GM13977 (cell line): ENCODE measurements at places on chromosomes 7 and 10.

GRCh38 chr10:76552091-76552873 is 1085.3 kb downstream of the KCNMA1 start:
- no peak for DNase-seq

GRCh38 chr10:18214691-18215563 is 74.7 kb downstream of the CACNB2 start:
- peak; percentile 40 for DNase-seq

GRCh38 chr7:111508387-111508786 is 53.9 kb downstream of the IMMP2L start:
- DNase-seq, result no peak

GRCh38 chr7:36711256-36711655 is 13.0 kb downstream of the AOAH start:
- DNase-seq, result no peak

- DNase-seq, result no peak
These were observed 169.1 kb upstream of the TNS3 start for GRCh38 chr7:47751043-47751442.

- no peak for DNase-seq
These were observed 203.7 kb downstream of the DIP2C start for GRCh38 chr10:485776-486175.

GRCh38 chr7:9505516-9505915 is 1072.1 kb downstream of the NXPH1 start:
- no peak for DNase-seq

GRCh38 chr7:95804052-95804451 is 31.7 kb downstream of the DYNC1I1 start:
- no peak for DNase-seq

- DNase-seq, result no peak
These were observed 75.8 kb upstream of the EN2 start for GRCh38 chr7:155381852-155382801.

DNA sequence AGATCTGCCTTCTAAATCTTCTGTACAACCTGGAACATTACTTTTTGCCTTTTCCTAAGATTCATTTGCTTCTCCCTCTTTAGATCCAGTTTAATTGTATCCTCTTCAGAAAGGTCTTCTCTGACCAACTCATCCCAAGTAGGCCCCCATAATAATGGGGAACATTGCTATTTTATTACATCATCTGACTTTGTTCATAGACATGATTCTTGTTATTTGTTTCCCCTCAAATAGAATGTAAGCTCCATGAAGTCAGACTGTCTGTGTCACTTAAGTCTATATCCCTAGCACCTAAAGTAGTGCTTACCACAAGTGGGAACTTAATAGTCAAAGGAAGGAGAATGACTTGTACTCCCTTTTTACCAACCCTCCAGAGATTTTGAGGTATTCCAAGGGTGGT is 37.5 kb downstream of the LUC7L2 start:
- DNase-seq, result no peak

DNA sequence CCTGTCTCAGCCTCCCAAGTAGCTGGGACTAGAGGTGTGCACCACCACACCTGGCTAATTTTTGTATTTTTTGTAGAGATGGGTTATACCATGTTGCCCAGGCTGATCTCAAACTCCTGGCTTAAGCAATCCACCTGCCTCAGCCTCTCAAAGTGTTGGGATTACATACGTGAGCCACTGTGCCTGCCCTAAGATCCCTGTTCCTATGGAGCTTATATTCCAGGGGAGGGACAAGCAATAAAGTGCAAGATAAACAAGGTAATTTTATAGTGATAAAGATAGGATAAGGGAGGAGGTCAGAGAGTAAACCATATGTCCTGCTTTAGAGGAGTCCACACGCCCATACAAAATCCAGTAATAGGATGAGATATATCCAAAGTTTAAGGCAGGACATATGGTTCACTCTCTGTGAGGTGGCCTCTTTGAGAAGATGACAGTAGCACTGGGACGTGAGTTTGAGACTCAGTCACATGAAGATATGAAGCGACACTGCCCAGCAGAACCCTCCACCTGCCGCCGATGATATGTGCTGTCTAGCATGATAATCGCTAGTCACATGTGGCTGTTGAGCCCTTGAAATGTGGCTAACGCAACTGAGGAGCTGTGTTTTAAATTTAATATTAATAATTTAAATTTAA is 113.5 kb upstream of the PDCD4 start:
- DNase-seq, result no peak

DNA sequence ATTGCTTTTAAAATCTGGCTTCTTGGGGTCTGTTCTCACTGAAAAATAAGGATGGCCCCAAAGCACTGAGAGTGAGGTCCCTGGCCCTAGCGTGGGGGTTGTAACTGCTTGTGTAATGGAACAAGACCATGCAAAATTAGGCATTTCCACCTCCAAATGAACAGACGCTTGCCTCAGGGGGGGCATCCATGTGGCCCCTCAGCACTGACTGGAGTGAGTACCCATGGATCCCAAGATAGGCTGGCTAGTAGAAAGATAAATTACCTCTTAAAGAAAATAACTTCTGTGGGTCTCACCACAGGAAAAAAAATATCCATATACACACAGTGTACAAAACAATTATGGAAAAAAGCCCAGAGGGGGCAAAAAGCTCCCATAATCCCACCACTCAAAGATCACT is 15.2 kb upstream of the CPA1 start:
- no peak for DNase-seq

- no peak for DNase-seq
These were observed 233.2 kb upstream of the PRKCQ start for GRCh38 chr10:6813306-6813705.

- no peak for DNase-seq
These were observed 4.0 kb downstream of the BMI1 start for GRCh38 chr10:22324893-22325271.

DNA sequence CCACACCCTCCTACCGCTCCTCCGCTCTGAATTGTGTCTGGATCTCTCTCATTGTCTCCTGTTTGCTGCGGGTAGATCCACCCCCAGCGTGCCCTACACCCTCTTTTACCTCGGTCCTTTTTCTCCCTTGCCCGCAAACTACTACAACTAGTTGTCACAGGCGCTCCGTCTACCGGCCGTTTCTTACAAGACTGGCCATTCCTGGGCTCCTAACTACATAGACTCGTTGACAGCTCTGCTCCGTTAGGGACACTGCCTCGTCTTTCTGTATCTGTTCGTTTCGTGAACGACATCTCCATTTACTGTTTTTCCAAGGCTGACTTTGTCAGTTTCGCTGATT is 786 bp downstream of the TAF3 start:
- peak; percentile 48 for DNase-seq

- DNase-seq, result no peak
These were observed 29.5 kb upstream of the LRRC17 start for GRCh38 chr7:102883098-102883860.

DNA sequence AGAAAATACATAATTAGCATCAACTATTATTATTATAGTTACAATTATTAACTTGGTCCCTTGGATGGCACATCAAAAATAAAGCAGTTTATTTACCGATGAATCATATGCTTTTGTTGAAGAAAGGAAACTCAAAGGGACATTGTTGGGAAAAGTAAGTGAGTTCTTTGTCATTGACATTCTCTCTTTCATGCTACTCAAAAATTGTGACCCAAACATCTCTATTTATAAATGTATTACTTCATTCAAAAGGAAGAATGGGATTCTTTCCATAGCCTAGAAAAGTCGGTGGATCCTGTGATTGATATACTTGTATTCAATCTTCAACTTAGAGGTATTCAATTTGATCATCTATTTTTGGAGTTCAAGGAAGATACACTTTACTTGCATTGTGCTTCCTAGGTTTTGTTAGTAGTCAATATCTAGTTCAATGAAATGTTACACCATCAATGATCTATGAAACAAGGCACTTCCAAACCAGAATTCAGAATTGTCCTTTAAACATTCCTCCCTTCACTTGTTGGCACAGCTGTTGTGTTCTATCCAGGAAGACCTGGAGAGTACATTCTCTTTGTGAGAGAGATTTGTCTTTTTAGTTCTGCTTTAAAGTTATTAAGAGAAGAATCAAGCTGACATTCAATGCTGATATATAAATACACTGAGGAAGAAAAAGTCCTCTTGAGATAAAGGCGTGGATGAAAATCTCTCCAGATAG is 235.2 kb downstream of the TMEM26 start:
- no peak for DNase-seq

GRCh38 chr7:90261441-90261840 is 16.5 kb downstream of the CFAP69 start:
- no peak for DNase-seq

DNA sequence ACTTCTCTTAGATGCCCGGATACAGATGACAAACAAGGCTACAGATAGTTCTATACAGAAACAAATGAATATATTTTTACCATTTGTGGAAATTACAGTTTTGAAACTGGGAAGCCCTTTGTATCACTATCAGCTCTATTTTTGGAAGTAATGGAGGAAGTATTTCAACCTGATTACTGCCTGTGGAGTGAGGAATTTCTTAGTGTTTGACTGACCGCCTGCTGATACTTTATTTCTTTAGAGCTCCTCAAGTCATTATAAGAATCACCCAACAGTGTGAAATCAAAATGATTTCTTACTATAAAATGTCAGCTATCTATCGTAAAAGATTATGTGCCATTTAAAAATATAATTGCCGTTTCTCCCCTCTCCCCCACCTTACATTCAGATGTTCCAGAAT is 290.9 kb downstream of the SDK1 start:
- DNase-seq, result no peak

GRCh38 chr7:138872576-138872975 is 74.6 kb upstream of the ATP6V0A4 start:
- DNase-seq, result no peak

GRCh38 chr7:107788662-107789061 is 14.4 kb downstream of the SLC26A3 start:
- no peak for DNase-seq

GRCh38 chr10:67302701-67303100 is 376.9 kb downstream of the LRRTM3 start:
- no peak for DNase-seq

DNA sequence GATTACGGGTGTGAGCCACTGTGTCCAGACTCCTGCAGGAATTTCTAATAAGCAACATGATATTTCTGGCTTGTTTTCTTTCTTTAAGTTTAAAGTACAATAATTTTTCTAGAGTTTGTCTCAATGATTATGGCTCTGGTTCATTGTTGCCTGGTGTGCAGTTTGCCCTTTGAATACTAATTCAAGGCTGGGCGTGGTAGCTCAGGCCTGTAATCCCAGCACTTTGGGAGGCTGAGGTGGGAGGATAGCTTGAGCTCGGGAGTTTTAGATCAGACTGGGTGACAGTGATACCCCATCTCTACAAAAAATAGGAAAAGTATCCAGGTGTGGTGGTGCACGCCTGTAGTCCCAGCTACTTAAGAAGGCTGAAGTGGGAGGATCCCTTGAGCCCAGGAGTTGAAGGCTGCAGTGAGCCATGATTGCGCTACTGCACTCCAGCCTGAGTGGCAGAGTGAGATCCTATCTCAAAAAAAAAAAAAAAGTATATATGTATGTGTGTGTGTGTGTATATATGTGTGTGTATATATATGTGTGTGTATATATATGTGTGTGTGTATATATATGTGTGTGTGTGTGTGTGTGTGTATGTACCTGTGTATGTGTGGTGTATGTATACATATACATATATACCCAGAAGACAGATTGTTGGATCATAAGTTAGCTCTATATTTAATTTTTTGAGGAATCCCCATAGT is 8.2 kb downstream of the ADIRF start:
- no peak for DNase-seq

GRCh38 chr10:82289945-82290344 is 415.0 kb downstream of the NRG3 start:
- DNase-seq, result no peak

DNA sequence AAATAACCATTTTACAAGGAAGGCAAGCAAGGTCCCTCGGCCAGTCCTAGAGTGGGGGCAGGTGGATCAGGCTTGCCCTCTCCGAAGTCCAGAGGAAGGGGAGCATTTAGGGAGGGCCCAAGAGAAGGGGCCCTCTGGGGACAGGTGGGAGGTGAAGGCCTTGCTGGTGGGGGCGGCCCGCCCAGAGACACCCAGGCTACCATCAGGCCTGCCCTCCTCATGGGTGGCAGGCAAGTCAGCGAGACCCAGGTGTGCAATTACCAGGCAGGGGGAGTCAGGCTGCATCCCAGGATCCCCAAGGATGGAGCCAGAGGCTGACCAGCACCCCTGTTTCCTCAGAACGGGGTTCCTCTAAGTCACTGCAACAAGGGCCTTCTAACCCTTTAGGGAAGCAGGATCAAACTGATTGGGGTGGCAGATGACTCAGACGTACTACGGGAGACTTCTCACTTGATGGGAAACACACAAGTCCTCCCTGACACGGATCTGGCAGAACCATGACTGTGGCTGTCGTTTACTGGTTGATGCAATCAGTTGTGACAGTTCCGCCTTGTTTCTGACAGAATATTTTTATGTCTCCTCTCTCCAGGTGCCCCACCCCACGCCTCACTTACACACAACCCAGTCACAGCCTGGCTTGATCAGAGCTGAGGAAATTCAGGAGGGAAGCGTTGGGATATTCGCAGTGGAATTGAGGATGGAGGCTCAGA is 8.2 kb downstream of the LOXL4 start:
- DNase-seq, result no peak

GRCh38 chr10:78691301-78692030 is 377.3 kb upstream of the ZMIZ1 start:
- DNase-seq, result no peak

- no peak for DNase-seq
These were observed 741.4 kb upstream of the VSTM2A start for GRCh38 chr7:53800746-53801145.

DNA sequence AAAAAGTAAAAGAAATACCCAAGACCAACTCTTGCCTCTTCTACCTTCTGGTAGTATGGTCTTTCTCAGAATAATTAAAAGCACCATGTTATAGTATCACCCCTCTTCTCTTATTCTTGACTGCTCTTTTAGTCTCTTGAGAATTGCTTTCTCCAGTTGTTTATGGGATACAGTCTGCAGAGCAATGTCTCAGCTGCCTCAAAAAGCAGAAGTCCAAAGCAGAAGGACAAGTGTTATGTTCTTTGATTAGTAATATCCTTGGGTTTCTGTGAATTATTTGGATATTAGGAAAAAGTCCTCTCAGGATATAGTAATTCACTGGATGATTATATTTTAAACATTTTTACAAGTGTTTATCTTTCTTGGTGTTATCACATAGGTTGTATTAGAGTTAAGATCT is 7.4 kb downstream of the TAS2R41 start:
- DNase-seq, result no peak

- DNase-seq, result no peak
These were observed 89.3 kb downstream of the SEC23IP start for GRCh38 chr10:119981826-119982225.
